ENCODE measurements at places on chromosomes 3 and 15.

GRCh38 chr15:57319226-57319918, 56.9 kb upstream of the CGNL1 start:
- DNase-seq: no peak

DNA sequence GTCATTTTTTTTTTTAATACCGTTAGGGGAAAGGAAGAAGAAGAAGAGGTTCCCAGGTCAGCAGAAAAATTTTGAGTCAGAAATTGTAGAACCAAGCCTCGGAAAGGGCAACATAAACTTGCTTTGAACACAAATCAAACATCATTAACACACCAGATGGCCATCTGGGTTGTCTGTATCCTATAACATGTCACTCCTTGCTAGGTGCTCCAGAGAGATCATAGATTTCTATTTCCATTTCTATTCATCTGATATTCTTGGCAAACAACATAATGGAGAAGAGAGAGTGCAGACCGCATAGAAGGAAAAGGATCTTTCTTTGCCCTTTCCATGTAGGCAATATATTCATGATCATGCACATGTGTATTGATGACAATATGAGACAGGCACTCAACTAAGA, 129.5 kb upstream of the STT3B start:
- DNase-seq: no peak

DNA sequence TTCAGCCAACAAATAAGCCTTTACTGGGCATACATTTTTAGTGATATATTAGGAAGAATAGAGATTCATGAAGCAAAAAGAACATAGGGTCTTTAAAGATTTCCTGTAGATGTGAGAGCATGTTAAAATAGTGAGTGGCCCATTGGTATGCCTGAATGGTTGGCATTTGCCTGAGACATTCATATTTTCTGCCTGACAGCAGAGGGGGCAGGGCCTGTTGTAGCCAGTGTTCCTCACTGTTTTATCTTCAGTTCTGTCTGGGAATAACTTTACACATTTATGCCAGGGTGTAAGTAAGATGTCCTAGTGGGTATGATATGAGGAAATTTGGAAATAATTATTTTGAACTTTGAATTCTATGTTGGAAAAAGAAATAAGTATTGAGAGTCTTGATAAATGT, 704.7 kb upstream of the ARPP21 start:
- no peak for DNase-seq

GRCh38 chr15:60758961-60759729, 280.2 kb upstream of the ICE2 start:
- no peak for DNase-seq

- DNase-seq: no peak
Measured at GRCh38 chr3:129947538-129948240, 26.8 kb upstream of the TRH start.

GRCh38 chr3:122912772-122913538, 114.6 kb downstream of the SEMA5B start:
- no peak for DNase-seq

- DNase-seq: no peak
Measured at GRCh38 chr3:127013758-127014535, 31.0 kb downstream of the PLXNA1 start.

GRCh38 chr3:148083526-148084182, 614.0 kb upstream of the AGTR1 start:
- DNase-seq: no peak

GRCh38 chr3:152857082-152857481, 22.2 kb downstream of the P2RY1 start:
- no peak for DNase-seq

DNA sequence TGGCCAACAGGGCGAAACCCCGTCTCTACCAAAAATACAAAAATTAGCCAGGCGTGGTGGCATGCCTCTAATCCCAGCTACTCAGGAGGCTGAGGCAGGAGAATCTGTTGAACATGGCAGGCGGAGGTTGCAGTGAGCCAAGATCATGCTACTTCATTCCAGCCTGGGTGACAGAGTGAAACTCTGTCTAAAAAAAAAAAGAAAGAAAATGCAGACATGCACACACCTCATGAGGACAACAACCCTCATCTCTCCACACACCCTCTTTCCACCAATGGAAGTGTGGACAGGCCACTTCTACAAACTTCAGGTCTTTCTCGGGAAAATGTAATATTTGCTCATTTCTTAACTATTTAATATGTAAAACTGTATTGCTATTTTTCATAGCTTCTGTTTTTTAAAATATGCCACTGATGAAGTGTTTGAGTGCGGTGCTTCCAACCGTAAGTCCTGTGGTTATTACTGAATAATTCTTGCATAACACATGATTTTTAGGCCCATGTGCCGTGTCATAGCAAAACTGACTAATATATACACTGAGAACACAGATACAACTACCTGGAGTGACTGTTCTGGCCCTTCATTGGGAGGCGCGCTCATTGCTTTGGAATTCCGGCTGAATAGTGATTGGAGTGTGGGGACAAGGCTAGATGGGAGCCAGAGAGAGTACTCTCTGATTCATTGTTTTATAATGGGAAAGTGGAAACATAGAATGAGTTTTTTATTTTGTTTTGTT, 23.1 kb downstream of the LRRC31 start:
- DNase-seq: no peak

DNA sequence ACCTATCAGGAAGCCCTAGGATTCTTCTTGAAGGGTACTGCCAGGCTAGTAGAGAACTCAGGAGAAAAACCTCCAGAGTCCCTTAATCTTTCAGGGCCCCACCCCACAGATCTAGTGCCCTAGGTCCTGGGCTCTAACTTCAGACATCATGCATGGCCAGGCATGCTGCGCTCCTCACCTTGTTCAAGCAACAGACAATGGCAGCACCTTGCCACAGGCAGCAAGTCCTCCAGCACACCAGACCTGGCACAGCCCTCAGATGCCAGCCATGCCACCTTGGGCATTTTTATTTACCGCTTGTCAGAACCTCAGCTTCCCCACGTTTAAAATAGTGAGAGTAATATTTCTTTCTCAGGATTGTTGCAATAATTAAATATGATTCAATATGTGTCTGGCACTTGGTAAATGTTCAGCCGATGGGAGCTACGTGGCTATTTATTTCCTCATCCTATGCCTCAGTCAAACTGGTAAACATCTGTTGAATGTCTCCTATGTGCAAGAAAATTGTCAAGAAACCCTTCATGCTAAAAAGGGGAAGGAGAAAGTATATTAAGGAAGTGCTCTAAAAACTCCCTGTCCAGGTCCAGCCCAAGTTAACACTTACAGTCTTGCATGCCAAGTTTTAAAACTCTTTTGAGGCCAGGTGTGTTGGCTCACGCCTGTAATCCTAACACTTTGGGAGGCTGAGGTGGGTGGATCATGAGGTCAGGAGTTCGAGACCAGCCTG, 14.5 kb upstream of the CCR1 start:
- DNase-seq: no peak

- DNase-seq: peak; percentile 70
Measured at GRCh38 chr15:59160880-59161593, 45.6 kb upstream of the LDHAL6B start.

- peak; percentile 78 for DNase-seq
Measured at GRCh38 chr3:147384210-147385058, 21.9 kb downstream of the ZIC4 start.

- no peak for DNase-seq
Measured at GRCh38 chr3:30501526-30501925, 104.9 kb upstream of the TGFBR2 start.

DNA sequence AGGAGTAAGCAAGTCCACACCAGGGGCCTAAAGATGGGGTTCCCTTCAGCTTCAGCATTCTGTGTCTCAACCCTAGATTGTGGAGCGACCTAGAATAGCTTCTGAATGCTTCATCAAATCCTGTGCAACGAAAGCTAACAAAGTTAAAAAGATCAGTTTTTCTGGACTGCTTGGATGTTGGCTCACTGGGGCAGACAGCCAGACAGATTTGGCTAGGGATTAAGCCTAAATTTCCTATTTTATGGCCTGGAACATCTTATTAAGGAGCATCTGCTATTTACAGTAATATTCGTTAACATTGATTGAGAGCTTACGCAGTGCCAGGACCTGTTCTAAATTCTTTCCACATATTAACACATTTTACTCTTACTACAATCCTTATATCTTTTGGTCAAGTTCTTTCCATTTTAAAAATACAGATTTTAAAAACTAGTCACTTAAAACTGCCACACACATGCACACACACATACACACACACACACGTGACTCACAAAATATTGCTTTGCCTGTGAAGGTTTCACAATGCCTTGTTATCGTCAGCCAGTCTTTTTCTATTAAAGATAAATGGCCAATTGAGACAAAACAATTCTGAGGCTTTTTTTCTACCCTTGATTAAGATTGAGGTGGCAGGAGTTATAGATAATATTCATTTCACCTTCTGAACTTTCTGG, 173.3 kb upstream of the SNTN start:
- DNase-seq: no peak

DNA sequence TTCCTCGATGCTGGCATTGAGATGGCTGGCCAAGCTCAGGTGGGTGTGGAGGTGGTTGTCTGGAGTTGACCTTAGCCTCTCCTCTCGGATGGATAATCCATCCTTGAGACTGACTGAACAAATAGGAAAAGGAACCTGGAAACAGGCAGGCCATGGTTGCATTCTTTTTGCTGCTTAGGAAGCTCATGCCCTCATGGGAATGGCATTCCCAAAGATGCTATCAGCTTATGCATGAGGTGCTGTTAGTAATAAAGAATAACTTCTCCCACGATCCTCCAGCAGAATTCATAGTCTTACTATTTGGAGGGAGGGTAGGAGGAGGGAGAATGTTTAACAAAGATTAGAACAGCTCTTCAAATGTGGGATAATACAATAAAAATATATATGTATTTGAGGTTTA, 303.0 kb upstream of the TPM1 start:
- no peak for DNase-seq

DNA sequence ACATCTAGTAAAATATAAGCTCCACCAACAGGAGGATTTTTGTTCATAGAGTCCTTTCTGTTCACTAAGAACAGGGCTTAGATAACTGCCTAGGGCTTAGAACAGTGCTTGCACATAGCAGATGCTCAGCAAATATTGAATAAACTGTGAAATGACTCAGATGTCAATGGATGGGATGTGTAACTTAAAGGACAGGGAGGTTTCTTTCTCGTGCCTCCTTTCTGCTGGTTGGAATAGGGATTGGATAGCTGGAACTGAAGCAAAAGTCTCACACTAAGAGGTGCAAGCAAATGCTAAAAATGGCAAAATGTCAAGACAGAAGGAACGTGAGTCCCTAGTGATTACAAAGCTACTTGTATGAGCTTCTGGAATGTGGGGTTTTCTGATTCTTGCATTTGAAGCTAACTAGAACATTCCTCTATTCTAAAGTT, 392.8 kb upstream of the WNT5A start:
- DNase-seq: no peak

DNA sequence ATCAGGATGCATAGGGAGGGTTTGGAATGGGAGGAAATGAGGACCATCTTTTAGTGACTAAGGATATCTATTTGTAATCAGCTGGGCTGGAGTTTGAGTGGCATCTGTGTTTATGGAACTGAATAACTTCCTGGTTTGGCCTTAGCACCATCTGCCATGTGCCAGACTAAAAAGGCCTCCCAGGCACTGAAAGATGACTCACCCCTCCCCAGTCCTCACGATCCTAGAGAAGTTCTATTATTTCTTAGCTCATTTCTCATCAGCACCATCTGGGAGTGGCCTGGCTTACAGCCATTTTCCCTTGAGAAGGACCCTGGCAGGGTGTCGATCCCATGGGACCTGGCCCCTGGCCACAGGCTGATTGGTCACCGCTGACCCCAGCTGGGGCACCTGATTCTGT, 23.9 kb upstream of the CTXND1 start:
- DNase-seq: no peak

DNA sequence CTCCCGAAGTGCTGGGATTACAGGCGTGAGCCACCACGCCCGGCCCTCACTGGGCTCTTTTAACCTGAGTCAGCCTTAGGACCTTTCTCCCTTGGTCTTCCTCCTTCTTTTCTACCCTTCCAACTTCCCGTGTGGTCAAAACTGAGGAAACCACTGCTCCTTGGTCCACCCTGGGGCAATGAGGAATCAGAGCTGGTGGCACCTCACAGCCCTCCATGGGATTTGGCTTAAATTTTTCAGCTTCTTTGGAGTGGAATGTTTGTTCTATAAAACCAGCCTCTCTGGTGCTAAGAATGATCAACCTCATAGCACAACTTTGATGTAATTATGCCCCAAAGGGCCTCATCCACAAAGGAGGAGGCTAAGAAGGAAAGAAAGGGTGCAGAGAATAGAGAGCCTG, 76.6 kb upstream of the CFAP20DC start:
- DNase-seq: no peak

DNA sequence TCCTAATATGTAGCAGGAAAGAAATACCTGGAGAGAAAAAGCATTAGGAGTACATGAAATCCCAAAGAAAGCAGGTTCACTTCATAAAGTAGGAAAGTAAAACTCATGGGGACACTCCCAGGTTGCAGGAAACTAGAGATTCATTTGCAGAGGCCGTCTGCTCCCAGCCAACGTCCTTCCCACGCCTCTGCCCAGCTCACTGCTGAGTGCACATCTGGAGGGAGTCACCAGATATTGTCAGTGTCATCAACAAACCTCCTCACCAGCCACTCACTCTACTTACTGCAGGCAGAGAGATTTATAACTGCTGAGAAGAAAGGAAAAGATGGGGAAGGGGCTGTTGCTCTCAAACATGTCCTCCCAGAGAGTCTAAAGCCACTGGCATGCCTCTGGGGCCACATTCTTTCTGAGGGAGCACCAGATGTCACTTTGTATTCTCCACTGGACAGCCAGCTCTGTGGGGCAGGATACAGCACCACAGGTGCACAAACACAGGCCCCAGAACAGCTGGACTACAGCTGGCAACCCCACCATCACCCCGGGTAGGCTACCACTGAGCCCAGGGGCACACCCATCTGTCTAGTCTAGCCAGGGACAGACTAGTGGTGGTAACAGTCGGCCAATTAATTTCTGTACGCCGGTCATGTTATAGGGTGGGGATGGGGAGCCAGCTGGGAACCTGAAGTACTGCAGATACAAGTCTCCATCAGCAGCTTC, 64.5 kb downstream of the NPTN start:
- no peak for DNase-seq

GRCh38 chr15:98758224-98758623, 109.9 kb downstream of the IGF1R start:
- no peak for DNase-seq

GRCh38 chr15:46270481-46271147, 635.8 kb downstream of the SQOR start:
- DNase-seq: no peak

Measured in ecto neural progenitor cell (in vitro differentiated cells).